SK-MEL-5 (cell line): ENCODE measurements at places on chromosomes 3 and 15.

- no peak for DNase-seq
These were observed 188.3 kb upstream of the EOMES start for GRCh38 chr3:27910456-27910855.

DNA sequence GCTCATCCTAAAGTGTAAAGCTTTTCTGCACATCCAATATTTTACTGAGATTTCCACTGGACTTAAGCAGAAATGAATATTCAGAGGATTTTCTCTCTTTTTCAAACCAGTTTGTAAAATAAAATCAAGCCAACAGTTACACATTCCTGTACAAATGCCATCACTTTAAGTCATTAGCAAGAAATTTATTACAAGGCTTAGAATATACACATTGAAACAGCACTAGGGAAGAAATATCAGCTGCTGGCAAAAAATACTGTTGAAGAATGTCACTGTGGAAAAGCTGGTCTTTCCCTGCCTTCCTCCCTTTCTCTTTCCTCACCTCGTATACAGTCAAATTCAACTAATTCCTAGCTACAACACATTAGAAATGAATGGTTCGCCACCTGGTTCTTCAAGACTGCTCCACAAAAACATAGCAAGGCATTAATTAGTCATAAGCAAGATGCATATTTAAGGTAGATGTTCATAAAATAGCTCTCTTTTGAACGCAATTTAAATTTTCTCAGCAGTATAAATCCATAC, 21.3 kb downstream of the PLOD2 start:
- DNase-seq: no peak

GRCh38 chr15:70336425-70337009, 238.8 kb upstream of the TLE3 start:
- DNase-seq: no peak

DNA sequence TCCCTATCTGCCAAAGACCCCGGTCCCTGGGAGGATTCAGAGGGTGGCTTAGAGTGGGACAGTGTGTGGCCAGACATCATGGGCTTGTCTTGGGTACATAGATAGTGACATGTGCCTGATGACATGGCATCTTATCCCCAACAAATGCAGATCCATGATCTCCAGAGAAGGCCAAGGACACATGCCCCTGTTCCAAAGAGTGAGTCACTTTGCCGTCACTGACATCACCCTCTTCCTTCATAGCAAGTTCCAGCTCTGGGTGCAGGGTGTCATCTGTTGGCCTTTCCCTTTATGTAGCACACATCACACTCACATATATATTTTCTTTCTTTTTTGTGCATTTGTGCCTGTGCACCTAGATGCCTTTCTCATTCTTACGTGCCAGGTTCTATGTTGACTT, 350.5 kb downstream of the LRTM1 start:
- DNase-seq: no peak

DNA sequence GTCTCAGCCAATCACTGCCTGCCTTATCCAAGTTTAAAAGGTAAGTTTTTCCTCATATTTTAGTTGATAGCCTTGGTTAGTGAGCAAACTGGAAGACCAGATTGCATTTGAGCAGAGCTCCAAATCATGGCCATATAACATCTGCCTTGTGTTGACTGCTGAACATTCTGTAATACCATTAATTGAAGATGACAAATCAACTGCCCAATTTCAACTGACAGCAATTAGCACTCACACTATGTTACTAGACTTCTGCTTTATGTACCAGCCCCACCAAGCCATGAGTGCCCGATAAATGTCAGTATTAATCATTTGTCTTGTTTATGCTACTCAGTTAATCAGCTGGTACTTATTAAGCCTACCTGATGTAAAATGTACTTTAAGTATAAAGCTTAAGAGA, 83.1 kb downstream of the CGGBP1 start:
- DNase-seq: no peak

DNA sequence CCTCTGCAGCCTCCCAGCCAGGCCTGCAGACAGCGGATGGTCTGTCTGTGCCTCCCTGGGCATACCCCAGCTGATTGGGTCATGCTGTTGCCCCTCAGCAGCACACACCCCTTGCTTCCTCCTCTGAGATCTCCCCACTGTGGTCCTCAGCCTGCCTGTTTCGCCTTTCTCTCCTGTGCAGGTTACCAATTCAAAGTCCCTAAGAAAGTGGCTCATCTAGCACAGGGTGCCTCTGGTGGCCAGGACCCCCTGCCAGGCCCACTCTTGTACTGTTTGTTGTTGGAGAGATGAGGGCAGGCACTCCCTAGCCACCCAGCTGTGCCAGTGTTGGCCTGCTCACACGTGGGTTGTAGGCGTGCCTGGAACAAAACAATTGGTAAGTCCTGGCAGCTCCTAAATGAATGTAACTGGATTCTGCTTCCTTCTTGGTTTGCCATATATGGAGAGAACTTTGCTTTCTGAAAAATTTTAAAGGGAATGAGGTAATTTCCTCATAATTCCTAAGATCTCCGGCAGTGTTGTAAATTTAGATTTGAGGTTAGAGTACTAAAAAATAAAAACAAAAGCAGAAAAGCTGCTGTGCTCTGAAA, 213.2 kb upstream of the IL12A start:
- DNase-seq: no peak

- no peak for DNase-seq
These were observed 2.5 kb upstream of the FEZF2 start for GRCh38 chr3:62375655-62376453.

- DNase-seq: no peak
These were observed 820.1 kb upstream of the EPHA6 start for GRCh38 chr3:95994338-95994737.
